ENCODE measurements at places on chromosomes 2 and 18.

GRCh38 chr2:173159791-173160463 lies 84.3 kb downstream of the MAP3K20 start:
- DNase-seq: peak; percentile 98

GRCh38 chr18:72194072-72194471 lies 350.1 kb downstream of the CBLN2 start:
- no peak for DNase-seq

DNA sequence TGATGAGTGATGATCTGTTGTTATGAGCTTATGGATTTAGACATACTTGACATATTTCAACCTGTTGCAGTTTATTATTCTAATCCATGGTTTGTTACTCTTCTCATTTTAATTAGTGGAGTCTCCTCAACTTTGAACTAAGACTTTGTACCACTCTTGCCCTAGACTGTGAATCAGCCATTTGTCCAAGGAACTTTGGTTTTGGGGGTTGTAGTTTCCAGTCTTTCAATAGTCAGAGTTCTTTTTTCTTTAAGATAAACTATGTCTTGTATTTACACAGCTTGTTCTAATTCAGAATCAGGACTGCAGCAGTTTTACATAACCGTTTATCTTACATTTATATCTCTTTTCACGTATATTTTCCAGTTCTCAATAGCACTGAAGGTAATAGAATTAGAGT lies 133.6 kb downstream of the GULP1 start:
- no peak for DNase-seq

DNA sequence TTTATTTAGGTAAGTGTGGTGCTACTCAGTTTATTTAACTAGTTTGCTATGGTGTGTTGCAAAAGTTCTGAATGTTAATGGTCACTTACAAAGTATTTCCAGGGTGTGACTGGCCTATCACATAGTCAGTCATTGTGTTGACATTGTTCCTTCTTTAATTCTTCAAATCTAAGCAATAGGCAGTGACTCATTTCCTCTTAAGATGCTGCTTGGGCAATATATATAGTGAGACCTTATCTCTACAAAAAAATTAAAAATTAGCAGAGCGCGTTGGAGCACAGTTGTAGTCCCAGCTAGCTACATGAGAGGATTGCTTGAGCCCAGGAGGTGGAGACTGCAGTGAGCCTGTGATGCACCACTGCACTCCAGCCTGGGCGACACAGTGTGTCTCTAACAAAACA lies 5.8 kb upstream of the CCDC88A start:
- peak; percentile 69 for DNase-seq

DNA sequence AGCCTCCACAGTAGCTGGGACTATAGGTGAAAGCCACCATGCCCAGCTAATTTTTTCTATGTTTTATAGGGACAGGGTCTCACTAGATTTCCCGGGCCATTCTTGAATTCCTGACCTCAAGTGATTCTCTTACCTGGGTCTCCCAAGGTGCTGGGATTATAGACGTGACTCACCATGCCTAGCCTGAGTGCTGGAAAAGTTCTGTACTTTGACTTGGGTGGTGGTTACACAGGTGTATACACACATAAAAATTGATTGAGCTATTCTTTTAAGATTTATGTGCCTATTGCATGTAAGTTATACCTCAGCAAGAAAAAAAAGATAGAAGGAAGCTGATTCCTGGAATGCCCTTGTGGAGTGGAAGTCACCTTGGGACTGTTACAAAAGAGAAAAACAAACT lies 34.8 kb upstream of the KCNF1 start:
- no peak for DNase-seq

- no peak for DNase-seq
Observed at GRCh38 chr2:45180033-45180746, 170.9 kb upstream of the SIX2 start.

- DNase-seq: no peak
Observed at GRCh38 chr18:41395695-41396094, 559.3 kb upstream of the PIK3C3 start.

- DNase-seq: no peak
Observed at GRCh38 chr2:11862049-11862448, 115.6 kb downstream of the LPIN1 start.

DNA sequence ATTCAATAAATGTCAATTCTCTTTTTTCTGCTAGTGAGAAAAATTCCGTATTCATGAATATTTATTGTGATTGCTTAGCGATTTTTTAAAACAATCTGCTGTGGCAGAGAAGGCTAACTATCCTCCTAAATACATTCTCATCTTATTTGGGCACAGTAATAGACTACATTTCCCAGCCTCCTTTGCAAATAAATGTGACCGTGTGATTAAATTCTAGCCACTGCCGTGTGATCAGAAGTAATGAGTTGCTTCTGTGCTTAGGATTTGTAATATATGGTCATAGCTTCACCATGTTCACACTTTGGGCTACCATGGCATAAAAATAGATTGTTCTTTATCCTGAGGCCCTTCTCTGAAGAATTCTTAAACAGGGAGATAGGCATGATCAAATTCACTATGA lies 179.6 kb downstream of the FAM124B start:
- DNase-seq: no peak

DNA sequence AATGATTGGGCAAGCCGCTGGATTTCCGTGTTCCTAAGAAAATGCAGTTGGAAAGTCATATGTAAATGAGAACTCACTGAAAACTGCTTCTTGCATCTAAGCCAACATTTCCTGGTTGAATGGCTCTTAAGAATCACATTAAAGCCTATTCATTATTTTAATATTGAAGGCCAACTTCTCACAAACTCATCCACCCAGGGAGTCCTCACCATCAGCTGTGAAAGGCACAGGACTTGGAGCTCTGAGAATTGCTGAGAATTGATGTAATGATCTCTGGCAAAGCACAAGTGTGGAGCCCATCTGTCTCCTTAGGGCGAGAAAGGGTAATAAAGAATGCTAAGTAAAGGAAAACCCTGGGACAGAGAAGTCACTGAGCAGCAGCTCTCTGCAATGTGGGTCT lies 55.9 kb upstream of the APCDD1 start:
- DNase-seq: no peak

DNA sequence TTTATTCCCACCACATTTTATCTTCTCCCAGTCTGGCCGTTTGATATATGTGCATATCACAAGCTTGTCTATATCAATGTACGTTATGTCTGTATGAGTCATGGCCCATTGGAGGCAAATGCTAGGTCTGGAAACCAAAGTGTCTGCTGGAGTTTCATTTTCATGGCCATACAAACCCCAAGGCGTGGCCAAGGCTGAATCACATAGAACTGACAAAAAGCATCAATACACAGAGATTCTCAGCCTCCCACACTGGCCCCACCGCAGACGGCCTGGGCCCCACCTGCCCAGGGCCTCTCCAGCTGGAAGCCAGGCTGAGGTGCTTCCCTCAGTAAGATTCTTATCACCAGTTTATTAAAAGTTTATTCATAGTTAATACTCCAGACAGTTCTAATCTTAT lies 40.5 kb upstream of the SALL3 start:
- DNase-seq: no peak

DNA sequence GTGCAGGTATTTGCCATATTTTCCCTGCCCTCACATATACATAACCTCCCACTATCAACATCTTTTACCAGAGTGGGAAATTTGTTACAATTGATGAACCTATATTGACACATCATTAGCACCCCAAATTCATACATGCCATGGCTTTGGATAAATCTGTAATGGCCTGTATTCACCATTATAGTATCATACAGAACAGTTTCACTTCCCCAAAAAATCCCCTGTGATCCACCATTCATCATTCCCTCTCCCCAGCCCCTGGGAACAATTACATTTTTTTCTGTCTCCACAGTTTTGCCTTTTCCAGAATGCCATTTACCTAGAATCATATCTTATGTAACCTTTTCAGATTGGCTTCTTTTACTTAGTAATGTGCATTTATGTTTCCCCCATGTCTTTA lies 494.5 kb downstream of the RNF144A start:
- DNase-seq: no peak

- DNase-seq: no peak
Observed at GRCh38 chr2:233816771-233817170, 37.6 kb downstream of the HJURP start.

- no peak for DNase-seq
Observed at GRCh38 chr2:139477618-139478017, 697.4 kb upstream of the NXPH2 start.

DNA sequence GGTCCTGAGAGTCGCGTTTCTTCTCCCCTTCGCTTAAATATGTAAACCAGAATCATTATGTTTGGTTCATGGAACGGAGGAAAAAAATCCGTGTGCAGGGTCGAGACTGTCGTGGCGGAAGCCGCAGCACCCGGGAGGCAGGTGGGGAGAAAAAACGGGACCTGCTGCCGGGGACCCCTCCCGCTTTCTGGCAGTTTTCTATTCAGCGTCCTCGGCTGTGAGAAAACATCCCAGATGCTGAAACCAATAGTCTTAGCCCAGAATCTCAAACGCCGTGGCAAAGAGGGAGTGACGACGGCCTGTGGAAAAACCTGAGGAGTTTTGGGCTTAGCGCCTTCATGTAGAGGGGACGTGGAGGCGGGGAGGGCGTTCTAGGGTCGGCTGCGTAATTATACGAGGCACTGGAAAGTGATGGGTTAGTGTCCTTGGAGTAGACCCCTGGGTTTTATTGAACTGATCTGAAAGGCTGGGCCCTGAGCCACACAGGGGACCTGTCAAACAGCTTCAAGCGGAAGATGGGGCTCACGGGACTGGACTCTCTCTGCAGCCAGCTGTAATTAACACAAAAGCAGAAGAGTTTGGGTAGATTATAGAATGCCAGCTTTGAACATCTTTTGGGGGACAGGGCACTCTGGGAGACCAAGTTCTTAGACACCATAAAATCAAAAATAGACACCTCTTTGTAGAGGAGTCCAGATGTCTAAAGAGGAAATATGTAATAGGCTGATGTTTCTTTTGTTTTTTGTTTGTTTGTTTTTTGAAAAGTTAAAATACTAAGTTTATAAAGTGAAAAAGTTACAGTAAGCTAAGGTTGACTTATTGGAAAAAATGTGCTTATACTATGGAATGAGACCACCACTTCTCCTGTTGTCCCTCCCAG lies 834 bp upstream of the BUB1 start:
- no peak for DNase-seq

GRCh38 chr2:124683536-124684428 lies 658.7 kb downstream of the CNTNAP5 start:
- no peak for DNase-seq

GRCh38 chr2:5409898-5410381 lies 282.2 kb upstream of the SOX11 start:
- DNase-seq: no peak

DNA sequence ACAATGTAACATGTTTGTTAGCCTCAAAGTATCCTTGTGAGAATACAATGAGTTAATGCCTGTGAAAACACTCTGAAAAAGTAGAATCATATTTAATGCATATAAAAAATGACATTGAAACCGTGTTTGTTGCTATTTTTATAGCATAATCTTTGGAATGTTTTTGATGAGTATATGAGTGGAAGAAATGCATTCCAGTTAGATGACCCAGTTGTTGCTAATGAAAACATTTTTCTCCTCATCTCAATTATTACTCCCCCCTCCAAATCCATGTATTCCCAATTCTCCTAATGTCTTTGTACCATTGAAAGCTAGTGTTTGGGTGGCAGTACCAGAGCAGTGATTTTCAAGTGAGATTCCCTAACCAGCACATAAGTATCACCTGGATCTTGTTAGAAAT lies 67.1 kb upstream of the DSEL start:
- DNase-seq: no peak

DNA sequence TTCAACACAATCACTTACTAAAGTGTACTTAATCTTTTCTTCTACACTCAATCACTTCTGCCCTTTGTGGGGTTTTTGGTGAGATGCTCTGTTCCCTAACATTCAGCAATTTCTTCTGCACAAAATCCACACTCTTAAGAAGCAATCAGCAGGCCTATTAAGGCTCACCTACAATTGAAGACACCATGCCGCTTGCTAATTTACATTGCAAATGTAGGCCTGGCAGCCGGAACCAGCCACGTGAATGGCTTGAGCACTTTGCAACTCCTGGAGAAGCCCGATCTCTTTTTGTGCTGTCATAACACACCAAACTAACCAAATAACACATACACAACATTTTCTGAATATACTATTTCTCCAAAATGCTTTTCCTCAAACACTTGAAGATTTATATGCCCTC lies 66.3 kb downstream of the NYAP2 start:
- no peak for DNase-seq

DNA sequence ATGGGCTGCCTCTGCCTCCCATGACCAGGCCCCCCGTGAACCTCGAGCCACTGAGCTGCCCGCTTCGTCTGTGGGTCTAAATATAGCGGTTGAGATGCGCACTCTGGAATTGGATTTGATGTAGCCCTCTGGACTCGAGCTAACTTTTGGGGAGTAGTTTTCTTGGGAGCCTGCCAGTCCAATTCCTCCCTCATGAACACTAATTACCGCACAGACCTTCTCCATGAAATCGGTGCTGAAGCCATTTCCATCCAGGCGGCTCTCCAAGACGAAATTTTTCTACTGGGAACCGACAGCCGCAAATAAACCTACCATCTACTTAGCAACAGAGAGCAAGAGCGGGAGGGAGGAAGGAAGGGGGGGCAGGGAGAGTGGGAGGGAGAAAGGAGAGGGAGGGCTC lies 63.6 kb downstream of the CELF4 start:
- no peak for DNase-seq

- peak; percentile 56 for DNase-seq
Observed at GRCh38 chr2:96771796-96772618, 11.3 kb downstream of the CNNM4 start.

- no peak for DNase-seq
Observed at GRCh38 chr2:3745920-3746319, 42.5 kb downstream of the DCDC2C start.

- no peak for DNase-seq
Observed at GRCh38 chr2:64325852-64326577, 127.9 kb upstream of the LGALSL start.

DNA sequence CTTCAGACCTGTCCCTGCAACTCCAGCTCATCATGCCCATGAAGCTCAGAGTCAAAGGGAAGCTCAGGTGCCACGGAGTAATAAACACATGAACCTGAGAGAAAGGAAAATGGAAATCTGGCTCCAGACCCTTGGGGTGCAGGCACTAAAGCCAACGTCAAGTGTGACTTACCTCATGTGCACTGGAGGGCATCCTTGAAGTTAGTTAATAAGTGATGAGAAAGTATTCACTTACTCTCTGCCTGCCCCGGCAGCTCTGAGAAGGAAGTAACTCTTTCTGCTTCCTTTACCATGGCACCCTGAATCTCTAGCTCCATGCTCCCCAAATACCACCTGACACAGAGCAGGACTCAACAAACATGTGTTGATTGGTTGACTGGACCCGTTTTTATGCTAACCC lies 21.4 kb upstream of the AGAP1 start:
- no peak for DNase-seq

GRCh38 chr2:62195421-62196277 lies at the start of gene B3GNT2:
Gene B3GNT2 (plus strand): TSS chr2:62196115. CDS start chr2:62222221, 26,106 bp downstream.
- no peak for DNase-seq

GRCh38 chr2:152336119-152336853 lies 1.3 kb downstream of the FMNL2 start:
- DNase-seq: no peak

- no peak for DNase-seq
Observed at GRCh38 chr2:111205774-111206173, 85.1 kb downstream of the BCL2L11 start.

Measured in epithelial cell of prostate (primary cell).